Activated CD4-positive, alpha-beta memory T cell treated with anti-CD3 and anti-CD28 coated beads for 36 hours (primary cell): ENCODE measurements at places on chromosomes 11 and 22. TPM values are rescaled to one million over a fixed set of nuclear protein-coding genes. Genes with fewer than 3 reads are reported as not detected.

DNA sequence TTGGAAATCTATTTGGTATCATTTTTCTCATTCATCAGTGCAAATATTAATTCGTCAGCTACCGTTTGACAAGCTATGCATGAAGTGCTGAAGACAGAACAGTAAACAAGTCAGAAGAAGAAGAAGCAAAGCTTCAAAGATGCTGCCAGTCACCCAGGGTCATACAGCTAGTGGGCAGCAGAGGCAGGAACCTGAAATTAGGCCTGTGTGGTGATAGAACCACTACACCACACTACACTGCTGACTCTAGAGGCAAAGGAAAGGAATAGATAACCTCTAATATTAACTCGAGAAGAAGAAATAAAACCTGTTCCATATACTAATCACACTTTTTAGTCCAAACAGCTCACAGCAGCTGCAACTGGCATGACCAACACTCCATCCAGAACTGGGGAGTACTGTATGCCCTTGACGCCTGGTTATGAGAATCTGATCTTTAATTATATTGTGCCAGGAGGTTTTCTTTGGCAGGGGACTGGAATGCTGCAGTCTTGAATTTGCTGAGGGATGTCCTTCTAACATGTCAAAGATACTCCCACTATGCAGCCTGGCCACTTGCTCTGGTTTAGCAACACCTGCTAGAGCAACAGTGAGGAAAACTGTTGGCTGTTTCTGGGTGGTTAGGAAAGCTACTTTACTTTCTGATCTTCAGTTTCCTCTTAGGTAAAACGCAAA lies 73.0 kb downstream of the PAK1 start:
- no peak for DNase-seq

RAB3IL1 gene
- 0.10 TPM for total RNA-seq

CCDC15 gene
- 6.4 TPM for total RNA-seq

BDNF gene
- total RNA-seq: not detected

DTX4 gene
- 0.07 TPM for total RNA-seq

PRR33 gene
- total RNA-seq: 0.07 TPM

DNA sequence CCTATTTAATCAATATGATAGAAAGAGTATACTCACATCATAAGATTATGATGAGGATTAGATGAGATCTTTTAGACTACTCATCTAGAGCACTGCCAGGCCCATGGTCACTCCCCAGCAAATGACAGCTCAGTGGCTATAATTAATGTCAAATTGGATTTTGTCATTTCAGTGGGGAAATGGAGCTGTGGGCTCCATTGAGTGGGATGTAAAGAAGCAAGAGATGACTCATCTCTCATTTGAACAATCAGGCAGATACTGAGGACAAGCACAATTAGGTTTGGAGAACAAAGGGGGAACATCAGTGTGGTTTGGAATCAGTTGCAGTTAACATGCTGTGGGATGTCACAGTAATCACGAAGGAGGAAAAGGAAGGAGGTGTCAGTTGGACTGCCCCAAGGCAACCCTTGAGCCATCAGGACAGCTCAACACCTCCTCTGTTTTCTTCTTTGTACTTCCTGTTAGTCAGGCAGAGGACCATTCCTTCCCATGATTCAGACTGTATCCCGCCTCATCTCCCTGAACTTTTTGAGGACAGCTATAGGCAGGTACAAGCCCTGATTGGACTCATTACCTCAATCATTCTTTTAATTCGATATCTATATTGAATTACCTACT lies 473.7 kb upstream of the ISX start:
- no peak for DNase-seq

DNA sequence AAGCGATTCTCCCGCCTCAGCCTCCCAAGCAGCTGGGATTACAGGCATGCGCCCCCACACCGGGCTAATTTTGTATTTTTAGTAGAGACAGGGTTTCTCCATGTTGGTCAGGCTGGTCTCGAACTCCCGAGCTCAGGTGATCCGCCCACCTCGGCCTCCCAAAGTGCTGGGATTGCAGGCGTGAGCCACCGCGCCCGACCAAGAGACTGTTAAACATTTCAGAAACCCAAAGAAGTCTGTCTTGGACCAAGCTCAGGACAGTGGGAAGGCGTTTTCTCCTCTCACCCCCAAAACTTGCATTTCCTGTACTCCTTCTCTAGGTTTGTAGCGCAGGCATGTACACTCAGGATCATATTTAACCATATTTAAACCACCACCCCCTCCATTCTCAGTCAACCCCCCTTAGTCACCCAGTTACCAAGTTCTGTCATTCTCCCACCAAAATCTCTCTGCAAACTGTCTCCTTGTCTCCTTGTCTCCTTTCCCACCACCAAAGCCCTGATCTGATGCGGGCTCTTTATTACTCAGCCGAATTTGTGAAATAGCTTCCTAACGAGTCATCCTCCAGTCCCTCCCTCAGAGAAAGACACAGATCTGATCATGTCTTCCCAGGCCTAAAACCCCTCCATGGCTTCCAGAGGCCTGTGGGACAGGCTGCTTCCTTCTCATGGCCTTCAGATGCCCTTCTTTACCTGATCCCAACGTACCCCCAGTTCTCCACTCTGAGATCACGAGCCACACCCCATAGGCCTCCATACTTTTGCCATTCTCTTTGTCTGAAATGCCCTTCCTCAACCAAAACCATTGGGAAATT lies 29.0 kb upstream of the CREB3L1 start:
- DNase-seq: peak; percentile 30

- peak; percentile 70 for DNase-seq
Measured at GRCh38 chr11:47411884-47412746, 3.7 kb downstream of the SLC39A13 start.

HPS5 gene
- total RNA-seq: 20.9 TPM

DNA sequence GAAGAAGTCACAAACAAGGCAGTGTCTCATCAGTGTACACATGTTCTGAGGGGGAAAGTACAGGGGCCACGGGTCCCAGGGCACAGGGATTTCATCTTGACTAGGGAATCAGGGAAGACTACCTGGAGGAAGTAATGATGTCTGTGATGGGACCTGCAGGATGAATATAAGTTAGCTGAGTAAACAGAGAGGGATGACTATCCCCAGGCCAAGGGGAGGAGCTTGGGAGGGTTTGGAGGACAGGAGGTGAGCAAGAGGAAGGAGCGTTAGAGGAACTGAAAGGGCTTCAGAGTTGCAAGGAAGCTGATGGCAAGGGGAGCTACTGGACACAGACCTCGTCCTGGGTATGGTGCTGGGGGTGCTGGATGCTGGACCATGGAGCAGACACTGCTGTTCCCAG lies 56.4 kb downstream of the TRAF6 start:
- no peak for DNase-seq

- DNase-seq: peak; percentile 89
Measured at GRCh38 chr22:28909375-28909774, 26.0 kb downstream of the ZNRF3 start.

DNA sequence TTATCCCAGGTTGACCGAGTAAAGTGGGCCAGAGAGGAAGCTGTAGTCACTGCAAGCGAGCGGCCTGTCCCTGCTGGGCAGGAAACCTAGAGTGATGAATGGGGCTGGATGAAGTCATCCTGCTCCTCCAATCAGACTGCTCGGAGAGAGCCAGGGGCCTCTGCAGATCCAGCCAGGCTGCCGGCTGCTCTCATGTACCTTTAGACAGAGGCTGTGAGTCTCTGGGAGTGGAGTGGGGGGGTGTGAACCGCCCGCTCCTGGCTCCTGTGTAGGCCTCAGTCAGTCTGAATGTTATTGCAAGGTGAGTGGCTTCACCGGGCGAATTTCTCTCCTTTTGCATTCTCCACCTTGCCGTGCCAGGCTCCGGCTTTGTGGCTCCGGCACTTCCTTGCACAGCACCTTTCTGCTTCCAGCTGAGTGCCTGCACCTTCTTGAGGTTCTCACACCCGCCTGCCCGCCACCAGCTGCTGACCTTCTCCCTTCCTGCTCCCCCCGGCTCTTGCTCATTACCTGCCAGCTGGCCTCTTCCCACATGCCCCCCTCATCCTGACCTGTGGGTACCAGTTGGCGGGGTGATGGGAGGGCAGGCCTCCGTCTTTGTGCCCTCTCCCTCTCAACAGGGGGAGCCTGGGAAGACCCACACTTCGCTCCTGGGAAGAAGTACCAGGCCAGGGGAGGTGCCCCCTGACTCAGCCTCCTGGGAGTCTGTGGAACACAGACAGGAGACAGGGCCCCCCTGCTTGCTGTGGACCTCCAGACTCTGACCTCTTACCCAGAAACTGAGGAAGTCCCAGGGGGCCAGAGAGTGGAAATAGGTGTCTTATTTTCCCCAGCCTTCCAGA lies 79.9 kb downstream of the GRAMD1B start:
- DNase-seq: no peak

DDX25 gene
- total RNA-seq: not detected

DNA sequence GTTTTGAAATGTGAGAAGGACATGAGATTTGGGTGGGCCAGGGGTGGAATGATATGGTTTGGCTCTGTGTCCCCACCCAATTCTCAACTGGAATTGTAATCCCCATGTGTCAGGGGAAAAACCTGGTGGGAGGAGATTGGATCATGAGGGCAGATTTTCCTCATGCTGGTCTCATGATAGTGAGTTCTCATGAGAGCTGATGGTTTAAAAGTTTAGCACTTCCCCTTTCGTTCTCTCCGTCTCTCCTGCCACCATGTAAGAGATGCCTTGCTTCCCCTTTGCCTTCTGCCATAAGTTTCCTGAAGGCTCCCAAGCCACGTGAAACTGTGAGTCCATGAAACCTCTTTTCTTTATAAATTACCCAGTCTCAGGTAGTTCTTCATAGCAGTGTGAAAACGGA lies 113.5 kb downstream of the FCHSD2 start:
- DNase-seq: no peak

DNA sequence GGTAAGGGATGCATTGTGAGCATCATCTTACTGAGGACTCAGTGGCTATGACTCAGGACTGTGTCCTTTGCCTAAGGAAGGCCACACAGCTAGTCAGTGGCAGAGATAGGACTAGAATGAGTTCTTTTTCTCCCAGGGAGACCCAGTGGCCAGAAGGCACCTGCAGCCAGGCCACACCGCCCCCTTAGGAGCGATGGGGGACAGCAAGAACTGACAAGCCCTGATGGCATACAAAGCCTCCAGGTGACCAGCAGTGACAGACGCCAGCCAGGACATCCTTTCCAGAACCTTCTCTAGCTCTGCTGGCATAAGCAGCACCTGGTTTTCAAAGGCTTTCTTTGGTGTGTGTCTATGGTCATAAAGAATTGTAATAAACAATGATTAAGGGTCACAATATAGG lies 240.1 kb downstream of the ST3GAL4 start:
- no peak for DNase-seq

DNA sequence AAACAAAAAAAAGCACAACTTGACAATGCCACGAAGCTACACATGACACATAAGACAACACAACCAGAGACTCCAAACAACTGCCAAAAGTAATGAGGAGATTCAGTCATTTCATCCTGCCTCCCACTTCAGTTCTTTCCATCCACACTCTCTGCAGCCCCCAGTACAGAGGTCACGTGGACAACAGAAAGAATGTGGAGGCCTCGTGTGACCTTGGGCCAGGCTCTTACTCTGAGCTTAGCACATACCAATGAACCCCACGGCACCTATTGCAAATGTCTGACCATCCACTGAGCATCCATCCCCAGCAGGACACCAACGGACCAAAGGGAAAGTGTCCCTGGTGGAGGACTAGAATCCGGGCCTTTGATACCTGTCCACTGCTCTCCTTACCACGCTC lies 12.5 kb downstream of the CBX7 start:
- DNase-seq: no peak

DNA sequence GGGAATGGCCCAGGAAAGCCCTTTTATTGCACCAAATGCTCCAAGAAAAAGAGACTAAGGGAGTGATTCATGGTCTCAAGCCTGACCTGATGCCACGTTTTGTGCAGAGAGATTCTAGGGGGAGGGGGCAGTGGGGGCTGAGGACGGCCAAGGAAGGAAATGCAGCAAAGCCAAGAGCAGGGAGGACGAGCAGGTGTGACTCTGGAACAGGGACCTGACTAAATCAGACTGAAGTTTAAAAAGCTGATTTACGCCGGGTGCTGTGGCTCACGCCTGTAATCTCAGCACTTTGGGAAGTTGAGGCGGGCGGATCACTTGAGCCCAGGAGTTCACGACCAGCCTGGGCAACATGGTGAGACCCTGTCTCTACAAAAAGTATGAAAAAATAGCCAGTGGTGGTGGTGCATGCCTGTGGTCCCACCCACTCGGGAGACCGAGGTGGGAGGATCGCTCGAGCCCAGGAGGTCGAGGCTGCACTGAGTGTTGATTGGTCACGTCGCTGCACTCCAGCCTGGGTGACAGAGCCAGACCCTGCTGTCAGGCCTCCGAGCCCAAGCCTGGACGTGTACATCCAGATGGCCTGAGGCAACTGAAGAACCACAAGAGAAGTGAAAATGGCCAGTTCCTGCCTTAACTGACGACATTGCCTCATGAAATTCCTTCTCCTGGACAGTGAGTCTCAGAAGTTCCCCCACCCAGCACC lies 10.8 kb upstream of the IFITM3 start:
- peak; percentile 27 for DNase-seq

- DNase-seq: no peak
Measured at GRCh38 chr22:50074551-50075530, 10.4 kb downstream of the MLC1 start.
